ENCODE measurements at places on chromosomes 3 and 15.

- H3K4me3 ChIP-seq = no peak overlapping the region
- no peaks in the 10 kb centered on the region for H3K4me1 ChIP-seq
- peaks cover 19% of the 10 kb centered on the region for H3K27me3 ChIP-seq
- no peak overlapping the region for H3K27ac ChIP-seq
These were observed 49.1 kb upstream of the POMGNT2 start for GRCh38 chr3:43154980-43155379.

- no peaks in the 10 kb centered on the region for H3K36me3 ChIP-seq
- H3K4me3 ChIP-seq = no peak overlapping the region
- H3K4me1 ChIP-seq = peaks cover 3% of the 10 kb centered on the region
- H3K27ac ChIP-seq = no peak overlapping the region
These were observed 58.7 kb downstream of the RPN1 start for GRCh38 chr3:128591738-128592426.

DNA sequence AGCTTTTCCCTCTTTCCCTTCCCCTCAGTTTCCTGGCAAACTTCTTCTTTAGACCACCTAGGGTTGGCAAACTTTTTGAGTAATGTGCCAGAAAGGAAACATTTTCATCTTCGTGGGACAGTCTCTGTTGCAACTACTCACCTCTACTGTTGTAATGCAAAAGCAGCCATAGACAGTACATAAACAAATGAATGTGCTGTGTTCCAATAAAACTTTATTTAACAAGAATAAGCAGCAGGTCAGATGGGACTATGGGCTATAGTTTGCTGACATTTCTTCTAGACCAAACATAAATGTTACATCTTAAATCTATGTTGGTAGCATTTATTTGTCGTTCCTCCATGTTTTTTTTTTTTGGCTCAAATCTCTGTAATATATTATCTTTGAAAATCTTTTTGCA lies 552.4 kb downstream of the EDEM1 start:
- H3K4me1 ChIP-seq = no peaks in the 10 kb centered on the region
- no peaks in the 10 kb centered on the region for H3K36me3 ChIP-seq
- no peak for DNase-seq
- H3K27ac ChIP-seq = no peak overlapping the region
- no peaks in the 10 kb centered on the region for H3K27me3 ChIP-seq
- H3K4me3 ChIP-seq = no peak overlapping the region

DNA sequence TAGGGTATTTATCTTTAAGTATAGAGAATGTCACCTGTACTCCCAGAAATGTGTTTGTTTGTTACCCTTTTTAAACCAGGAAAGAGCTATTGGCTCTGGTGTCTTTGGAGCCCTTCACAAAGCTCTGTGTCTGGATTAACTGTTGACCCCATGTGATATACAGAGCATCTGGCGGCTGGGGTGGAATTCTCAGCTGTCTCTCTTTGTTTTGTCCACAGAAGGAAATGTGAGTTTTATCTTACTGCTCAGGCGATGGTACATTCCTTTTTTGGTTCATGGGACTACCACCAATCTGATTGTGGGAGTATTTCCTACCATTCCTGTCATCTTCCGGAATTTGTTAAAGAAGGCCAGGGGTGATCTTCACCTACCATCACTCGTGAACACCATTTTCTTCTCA lies 120.3 kb downstream of the AKAP13 start:
- H3K27me3 ChIP-seq = no peaks in the 10 kb centered on the region
- H3K4me3 ChIP-seq = no peak overlapping the region
- DNase-seq = peak; percentile 41
- H3K36me3 ChIP-seq = no peaks in the 10 kb centered on the region

Measured in endothelial cell of umbilical vein (primary cell).